ENCODE measurements at places on chromosomes 2 and 18. TPM values are rescaled to one million over a fixed set of nuclear protein-coding genes. Genes with fewer than 3 reads are reported as not detected.

The SCG2 gene
- total RNA-seq = 0.48 TPM

The DGUOK gene
- 78.7 TPM for total RNA-seq

The MAP3K19 gene
- not detected for total RNA-seq

The SPATA3 gene
- total RNA-seq = not detected

The CDH2 gene
- total RNA-seq = 8.5 TPM

The BMPR2 gene
- total RNA-seq = 17.6 TPM

The ARHGAP15 gene
- not detected for total RNA-seq

The NEU2 gene
- total RNA-seq = not detected

The CD8B2 gene
- total RNA-seq = not detected

The DNER gene
- 0.28 TPM for total RNA-seq

The EFHD1 gene
- total RNA-seq = 15.0 TPM

The EVX2 gene
- total RNA-seq = not detected

The HOXD9 gene
- not detected for total RNA-seq

The FAM210A gene
- 29.3 TPM for total RNA-seq

The CCBE1 gene
- 5.8 TPM for total RNA-seq

The STARD6 gene
- not detected for total RNA-seq

The ANO7 gene
- total RNA-seq = 6.5 TPM

The GPR39 gene
- total RNA-seq = 14.1 TPM
